SW 1271 (cell line): ENCODE measurements at places on chromosomes 16 and 17.
A peak's percentile ranks its signal among the peaks of the same experiment; 100 is the strongest.

GRCh38 chr17:13135506-13135905 is 117.7 kb upstream of the ELAC2 start:
- DNase-seq: no peak

GRCh38 chr17:47715669-47716325 is 17.2 kb upstream of the TBX21 start:
- DNase-seq: no peak

- no peak for DNase-seq
Observed at GRCh38 chr17:81244358-81245023, 5.4 kb downstream of the NDUFAF8 start.

- no peak for DNase-seq
Observed at GRCh38 chr16:29126057-29126494, 141.2 kb downstream of the LAT start.

DNA sequence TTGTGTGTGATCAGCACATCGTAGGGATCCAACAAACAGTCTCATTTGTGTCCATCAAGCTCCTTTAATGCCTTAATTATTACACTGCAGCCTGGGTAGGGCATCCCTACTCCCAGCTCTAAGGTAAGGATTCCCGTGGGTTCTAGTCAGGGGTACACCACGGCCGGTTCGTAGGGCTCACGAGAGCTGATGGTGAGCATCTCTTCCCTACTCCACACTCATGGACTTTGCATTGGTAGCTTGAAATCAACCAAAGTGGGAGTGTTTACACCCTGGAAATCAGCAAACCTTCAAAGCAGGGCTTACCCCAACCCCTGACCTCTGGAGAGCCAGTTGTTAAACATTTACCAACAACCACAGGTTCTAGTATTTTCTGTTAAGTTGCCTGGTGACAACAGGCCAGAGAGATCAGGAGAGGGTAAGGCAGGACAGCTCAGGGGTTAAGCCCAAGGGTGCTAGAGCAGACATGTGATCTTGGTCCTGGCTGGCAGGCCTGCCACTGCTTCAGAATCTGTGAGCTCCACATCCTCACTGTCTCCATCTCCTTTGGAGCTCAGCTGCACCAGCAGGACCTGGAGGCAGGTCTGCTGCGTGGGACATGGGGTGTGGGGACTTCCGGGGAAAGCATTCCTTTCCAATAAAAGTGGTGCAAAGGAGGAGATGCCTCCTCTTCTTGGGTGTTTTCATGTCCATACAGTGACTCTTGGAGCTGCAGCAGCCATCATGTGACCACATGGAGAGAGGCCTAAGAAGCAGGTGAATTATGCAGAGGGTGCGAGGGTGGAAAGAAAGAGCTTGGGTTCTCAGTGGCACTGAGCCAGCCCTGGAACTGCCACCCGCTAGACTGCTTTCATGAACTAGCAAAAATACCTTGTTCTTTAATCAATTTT is 36.1 kb upstream of the ZCCHC14 start:
- DNase-seq: no peak

- DNase-seq: no peak
Observed at GRCh38 chr17:35740997-35741931, 9.8 kb downstream of the RASL10B start.

- DNase-seq: peak; percentile 25
Observed at GRCh38 chr17:17269926-17270773, 10.9 kb downstream of the COPS3 start.

GRCh38 chr16:89334050-89334449 is 116.5 kb downstream of the ZNF778 start:
- no peak for DNase-seq

DNA sequence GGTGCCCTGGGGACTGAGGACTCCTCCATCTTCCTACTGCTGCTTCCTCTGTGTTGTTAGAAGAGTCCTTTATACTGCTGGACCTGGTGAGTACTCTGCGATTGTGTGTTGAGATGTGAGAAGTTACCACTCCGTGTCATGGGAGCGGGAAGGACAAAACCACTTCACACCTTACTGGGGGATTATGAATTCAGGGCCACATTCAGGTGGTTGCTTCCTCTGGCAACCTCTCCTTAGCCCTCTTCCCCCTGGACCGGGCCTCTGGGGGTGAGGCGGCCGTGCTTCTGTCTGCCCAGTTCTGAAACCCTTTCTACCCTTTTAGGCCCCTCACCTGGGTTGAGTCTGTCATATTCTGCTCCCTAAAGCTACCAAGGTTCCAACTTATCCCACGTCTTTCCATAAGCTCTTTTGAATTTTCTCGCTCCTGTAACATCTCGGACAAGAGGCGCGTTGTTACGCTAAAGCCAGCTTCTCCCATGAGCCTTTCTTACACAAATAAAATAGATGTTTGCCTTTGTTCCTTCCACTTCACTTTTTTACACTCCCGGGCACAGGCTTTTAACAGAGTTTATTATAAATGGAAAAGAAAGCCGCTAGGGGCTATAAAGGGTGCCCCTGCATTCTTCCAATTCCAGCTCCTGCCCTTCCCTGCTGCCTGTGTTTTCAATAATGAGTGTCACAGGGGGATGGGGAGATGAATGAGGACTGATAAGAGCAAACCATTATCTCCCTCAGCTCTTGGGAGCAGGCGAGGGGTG is 20.7 kb upstream of the CDH13 start:
- DNase-seq: no peak

DNA sequence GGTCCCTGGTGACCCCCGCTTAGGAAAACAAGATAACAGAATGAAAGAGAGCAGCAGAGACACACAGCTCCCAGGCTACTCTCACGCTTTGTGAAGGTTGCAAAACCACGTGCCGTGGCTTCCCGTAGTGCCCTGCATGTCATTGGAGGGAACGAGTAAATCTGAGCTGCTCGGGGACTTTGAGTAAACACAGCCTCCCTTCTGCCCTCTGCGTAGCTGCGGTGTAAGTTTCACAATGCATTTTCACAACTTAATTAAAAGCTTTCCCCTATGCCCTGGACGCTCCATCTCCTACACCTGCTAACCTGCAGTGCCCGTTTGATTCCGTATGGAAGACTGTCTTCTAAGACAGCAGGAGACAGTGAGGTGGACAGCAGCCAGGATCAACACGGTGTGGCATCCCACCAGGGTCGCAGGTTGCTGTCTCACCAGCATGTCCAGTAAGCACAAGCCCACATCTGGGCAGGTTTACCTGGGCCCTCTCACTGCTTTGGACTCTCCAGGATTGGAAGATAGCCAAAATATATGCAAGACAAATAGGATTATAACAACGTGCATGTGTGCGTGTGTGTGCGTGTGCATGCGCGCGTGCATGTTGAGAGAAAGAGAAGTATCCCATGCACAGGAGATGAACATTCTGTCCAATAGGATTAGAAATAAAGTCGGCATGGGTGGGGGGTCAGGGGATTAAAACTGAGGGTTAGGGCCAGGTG is 116.4 kb upstream of the RCVRN start:
- DNase-seq: no peak

DNA sequence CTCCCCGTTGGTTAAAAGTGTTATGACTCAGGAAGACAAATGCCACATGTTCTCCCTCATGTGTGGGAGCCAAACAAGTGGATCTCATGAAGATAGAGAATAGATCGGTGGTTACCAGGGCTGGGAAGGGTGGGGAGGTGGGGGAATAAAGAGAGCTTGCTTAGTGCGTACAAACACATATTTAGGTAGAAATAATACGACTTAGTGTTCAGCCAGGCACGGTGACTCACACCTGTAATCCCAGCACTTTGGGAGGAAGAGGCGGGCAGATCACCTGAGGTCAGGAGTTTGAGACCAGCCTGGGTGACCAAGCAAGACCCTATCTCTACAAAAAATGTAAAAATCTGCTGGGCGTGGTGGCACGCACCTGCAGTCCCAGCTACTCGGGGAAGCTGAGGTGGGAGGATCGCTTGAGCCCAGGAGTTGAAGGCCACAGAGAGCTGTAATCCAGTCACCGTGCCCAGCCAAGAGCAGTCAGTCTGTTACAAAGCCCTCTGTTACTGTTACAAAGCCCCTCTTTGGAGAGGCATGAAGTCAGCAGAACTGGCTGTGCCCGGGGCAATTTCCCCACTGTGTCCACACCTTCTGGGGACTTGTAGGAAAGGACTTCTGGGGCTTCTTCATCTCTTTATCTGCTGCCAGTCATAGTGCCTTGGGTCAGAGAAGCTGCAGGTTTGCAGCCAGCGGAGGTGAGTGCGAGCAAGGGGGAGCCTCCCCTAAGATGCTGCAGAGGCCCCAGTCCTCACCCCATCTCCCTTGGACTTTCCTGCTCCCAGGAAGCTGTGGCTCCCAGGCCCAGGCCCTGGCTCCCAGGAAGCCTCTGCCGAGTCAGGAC is 4.3 kb upstream of the ALDH3A1 start:
- no peak for DNase-seq

GRCh38 chr17:66975614-66976378 is 11.3 kb downstream of the CACNG4 start:
- DNase-seq: peak; percentile 34

- DNase-seq: no peak
Observed at GRCh38 chr17:34566873-34567272, 12.5 kb upstream of the TMEM132E start.

- DNase-seq: no peak
Observed at GRCh38 chr16:60681043-60681442, 1355.2 kb downstream of the CDH8 start.

- DNase-seq: peak; percentile 90
Observed at GRCh38 chr17:42016941-42017865, at the start of gene DNAJC7. Gene DNAJC7, minus strand, starts transcription at chr17:42017439. Its CDS starts 23 bp downstream, at chr17:42017416.
